ENCODE measurements at places on chromosomes 7 and 10.
A peak's percentile ranks its signal among the peaks of the same experiment; 100 is the strongest.

DNA sequence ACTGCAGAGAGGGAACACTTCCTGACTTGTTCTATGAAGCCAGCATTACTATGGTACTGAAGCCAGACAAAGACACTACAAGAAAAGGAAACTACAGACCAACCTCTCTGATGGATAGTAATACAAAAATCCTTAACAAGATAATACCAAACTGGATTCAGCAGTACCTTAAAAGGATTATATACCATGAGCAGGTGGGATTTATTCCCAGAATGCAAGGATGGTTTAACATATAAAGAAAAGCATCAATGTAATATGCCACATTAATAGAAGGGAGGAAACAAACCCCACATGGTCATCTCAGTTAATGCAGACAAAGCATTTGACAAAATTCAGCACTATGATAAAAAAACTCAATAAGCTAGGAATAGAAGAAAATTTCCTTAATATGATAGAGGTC is 47.2 kb downstream of the EBLN1 start:
- DNase-seq: no peak

- no peak for DNase-seq
Measured at GRCh38 chr7:3561932-3562331, 260.9 kb downstream of the SDK1 start.

GRCh38 chr10:70066190-70066589 is 13.5 kb downstream of the MACROH2A2 start:
- no peak for DNase-seq

GRCh38 chr10:68543004-68543918 is 15.9 kb upstream of the SLC25A16 start:
- DNase-seq: no peak

DNA sequence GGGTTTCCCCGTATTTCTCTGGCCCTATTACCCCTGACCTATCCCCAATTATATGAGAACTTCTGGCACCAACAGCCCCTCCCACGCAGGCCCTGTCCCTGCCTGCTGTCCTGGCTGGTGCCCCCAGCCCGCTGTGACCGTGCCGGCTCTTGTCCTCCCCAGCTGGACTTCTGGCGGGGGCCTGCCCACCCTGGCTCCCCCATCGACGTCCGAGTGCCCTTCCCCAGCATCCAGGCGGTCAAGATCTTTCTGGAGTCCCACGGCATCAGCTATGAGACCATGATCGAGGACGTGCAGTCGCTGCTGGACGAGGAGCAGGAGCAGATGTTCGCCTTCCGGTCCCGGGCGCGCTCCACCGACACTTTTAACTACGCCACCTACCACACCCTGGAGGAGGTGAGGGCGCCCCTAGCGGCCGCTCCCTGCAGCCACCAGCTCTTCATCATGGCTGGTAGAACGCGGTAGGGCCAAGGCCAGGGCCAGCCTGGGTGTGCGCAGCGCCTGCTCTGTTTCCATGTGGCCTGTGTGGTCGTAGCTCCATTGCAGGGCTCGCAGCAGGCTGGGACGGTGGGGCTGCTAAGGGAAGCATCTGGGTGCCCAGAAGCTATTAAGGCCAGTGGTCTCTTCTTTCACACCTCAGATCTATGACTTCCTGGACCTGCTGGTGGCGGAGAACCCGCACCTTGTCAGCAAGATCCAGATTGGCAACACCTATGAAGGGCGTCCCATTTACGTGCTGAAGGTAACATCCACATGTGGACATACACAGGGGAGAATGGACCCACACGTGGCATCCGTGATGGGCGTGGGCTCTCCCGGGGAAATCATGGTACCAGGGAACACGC is 1.4 kb downstream of the CPA1 start:
- no peak for DNase-seq

DNA sequence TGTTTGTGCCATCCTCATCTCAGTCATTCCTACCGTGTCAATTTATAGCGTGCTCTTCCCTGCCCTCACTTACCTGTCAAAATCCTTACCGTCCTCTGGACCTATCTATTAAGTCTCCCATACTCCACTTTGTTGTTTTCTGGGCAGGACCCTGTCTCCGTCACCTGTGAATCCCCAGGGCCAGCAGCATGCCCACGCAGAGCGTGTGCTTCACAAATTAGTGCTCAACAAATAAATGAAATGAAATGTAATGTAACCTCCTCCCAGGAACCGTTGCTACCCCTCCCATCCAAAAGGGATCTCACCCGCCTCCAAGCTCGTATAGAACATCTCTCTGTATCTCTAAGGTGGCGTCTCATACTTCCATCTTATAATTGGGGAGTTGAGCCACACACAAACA is 589.9 kb upstream of the MGMT start:
- DNase-seq: no peak

DNA sequence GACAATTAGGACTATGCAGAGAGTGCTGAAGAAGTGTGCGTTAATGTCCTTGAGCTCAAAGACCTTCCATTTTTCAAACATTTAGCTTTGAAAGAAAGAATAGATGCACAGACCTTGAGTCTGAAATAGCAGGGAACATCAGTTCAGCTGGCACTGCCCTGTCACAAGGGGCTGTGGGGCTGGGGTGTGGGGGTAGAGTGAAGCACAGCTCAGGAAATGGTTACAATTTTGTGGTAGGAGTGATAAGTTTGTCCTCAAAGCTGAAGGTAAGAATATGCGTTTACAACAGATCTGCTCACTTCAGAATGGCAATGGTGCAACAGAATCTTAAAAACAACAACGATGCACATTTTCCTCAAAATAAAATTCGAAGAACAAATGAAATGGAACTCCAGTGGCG is 33.6 kb downstream of the SMKR1 start:
- no peak for DNase-seq

GRCh38 chr7:107843184-107843583 is 40.2 kb upstream of the SLC26A3 start:
- DNase-seq: no peak

DNA sequence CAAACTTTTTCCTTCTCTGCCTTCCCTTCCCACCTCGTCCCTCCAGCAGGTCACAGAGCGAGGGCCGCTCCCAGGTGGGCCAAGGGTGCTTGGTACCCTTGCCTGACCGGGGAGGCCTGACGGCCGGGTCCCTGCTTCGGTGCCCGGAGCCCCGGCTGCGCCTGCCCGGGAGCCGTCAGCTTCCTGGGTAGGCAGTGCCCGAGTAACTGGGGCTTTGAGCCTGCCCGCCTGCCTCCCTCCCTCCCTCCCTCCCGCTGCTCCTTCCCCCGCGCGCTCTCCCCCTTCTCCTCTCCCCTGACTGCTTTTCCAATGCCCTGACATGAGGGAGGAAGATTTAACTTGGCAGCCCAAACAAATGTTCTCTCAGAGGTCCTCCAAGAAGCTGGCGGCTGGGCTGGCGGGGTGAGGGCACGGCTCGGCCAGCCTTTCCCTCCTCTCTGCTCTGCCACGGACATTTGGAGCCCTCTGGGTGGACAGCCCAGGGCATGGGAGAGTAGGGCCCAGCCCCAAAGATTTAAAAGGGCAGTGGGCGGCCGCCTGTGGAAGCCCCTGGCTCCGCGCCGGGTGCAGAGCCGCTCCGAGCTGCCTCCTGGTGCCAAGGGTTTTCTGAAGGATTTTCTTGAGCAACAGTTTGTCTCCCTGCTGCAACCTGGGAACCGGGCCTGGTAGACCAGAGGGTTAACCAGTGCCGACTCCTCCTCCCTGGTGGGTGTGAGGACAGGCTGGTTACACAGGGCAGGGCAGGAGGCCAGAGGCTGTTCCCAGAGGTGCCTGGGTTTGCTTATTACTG is 2.0 kb downstream of the ZMIZ1 start:
- DNase-seq: no peak

DNA sequence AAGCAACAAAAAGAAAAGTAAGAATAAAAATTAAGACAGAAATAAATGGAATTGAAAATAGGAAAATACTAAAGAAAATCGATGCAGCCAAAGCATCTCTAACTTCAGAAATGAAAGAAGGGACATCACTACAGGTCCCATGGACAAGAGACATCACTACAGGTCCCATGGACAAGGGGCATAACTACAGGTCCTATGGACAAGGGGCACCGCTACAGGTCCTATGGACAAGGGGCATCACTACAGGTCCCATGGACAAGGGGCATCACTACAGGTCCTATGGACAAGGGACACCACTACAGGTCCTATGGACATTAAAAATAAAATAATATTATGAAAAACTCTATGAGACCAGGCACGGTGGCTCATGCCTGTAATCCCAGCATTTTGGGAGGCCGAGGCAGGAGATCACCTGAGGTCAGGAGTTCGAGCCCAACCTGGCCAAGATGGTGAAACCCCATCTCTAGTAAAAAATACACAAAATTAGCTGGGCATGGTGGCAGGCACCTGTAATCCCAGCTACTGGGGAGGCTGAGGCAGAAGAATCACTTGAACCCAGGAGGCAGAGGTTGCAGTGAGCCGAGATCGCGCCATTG is 101.0 kb upstream of the DNAAF5 start:
- no peak for DNase-seq

DNA sequence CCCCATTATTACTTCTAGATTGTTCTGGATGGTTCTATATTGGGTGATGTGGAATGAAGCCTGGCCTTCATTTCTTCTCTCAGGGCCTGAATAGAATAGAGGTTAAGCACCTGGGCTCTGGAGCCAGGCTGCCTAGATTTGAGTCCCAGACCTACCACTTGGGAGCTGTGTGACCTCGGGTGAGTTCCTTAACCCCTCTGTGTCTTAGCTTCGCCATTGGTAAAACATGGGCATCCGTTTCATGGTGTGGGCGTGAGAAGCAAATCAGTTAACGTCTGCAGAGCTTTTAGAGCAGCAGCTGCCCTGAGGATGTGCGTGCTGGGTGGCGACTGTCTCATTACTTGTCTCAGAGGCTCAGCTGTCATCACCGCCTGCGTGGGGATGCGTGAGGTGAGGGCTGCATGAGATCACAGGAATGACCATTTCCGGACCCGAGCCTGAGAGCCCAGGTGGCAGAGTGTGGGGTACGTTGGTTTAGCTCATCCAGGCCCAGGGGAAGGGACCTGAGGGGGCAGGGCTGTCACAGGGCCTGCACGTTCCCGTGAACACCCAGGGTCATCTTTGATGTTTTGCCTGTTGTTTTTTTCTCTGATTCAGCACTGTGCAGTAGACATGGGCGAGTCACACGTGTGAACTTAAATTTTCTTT is 9.7 kb downstream of the AGAP3 start:
- no peak for DNase-seq

- DNase-seq: no peak
Measured at GRCh38 chr10:80452069-80452468, 2.0 kb upstream of the TSPAN14 start.

- DNase-seq: no peak
Measured at GRCh38 chr10:13758756-13759155, 172.0 kb downstream of the PRPF18 start.

DNA sequence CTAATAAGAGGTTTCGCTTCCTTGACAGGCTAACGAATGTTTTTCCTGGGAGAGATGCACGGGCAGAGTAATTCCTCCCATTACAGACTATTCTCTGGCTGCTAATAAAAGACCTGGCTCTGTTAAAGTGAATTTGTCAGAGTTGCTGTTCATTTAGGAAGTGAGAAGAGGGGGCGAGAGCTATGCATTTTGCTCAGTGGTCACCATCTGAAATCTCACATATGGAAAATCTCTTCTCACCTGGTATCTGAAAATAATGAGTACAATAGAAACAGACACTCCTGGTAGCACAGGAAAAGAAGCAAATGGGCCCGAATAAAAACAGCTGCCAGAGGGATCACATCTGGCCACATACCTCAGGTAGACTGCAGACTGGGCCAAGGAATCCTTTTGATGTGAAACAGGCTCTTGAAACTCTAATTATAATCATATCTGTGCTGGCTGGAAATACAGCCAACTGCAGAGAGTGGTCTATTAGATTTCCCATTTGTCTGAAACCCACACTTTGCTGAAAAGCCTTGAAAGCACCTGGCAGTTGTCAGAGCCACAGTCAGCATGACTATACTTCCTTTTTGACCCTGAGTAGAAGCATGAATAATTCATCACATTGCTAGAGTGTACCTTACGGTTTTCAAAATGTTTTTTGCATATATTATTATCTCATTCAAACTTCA is 33.6 kb downstream of the AOAH start:
- DNase-seq: no peak

GRCh38 chr7:4682621-4683042 is 537 bp downstream of the FOXK1 start:
- no peak for DNase-seq

- no peak for DNase-seq
Measured at GRCh38 chr10:120270906-120271305, 186.1 kb upstream of the PLPP4 start.

- DNase-seq: no peak
Measured at GRCh38 chr10:130726996-130727725, 584.4 kb downstream of the TCERG1L start.

- DNase-seq: peak; percentile 64
Measured at GRCh38 chr7:101308245-101309085, 13.1 kb downstream of the IFT22 start.

DNA sequence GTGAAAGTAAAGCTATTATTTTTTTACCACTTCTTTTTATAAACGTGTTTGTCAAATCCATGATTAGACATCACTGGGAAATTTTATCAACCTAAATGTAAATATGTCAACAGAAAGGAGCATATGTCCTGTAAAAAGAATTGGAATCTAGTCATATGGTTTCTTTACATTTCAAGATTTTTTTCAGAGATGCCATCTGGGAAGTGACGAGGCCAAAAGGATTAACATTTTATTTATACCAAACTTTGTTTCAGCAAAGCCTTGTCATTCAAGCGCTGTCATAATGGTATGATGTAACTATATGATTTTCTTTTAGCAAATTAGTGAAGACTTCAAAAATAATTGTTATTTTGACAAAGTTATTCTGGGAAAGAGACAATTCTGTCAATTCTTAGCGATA is 117.3 kb downstream of the SEMA3A start:
- no peak for DNase-seq

- DNase-seq: no peak
Measured at GRCh38 chr10:80487791-80488538, 33.9 kb downstream of the TSPAN14 start.

GRCh38 chr10:7659560-7659959 is 7.2 kb downstream of the ITIH5 start:
- no peak for DNase-seq

DNA sequence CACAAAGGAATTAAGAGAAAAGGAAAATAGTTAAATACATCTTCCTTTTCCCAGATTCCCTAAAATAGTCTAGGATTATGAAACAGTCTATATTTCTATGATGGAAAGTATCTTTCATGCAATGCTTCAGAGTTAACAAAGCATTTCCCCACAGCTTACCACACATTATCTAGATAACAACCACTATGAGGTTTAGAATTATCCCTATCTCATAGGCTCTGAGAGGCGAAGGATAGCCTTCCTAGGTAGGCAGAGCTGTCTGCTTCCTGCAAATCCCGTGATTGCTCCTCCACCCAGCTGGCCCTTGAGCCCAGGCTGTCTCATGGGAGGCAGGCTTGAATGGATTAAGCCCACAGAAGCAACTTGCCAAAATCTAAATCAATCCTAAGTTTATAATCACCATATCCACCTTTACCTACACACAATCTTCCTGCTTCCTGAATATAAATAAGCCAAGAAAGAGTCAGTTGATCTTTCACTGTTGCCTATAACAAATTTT is 321.4 kb upstream of the AOAH start:
- DNase-seq: no peak

GRCh38 chr7:150716939-150717338 is 526 bp downstream of the GIMAP1 start:
- no peak for DNase-seq

GRCh38 chr10:107687701-107688100 is 523.2 kb upstream of the SORCS1 start:
- no peak for DNase-seq
